ENCODE measurements at places on chromosomes 7 and 10.

DNA sequence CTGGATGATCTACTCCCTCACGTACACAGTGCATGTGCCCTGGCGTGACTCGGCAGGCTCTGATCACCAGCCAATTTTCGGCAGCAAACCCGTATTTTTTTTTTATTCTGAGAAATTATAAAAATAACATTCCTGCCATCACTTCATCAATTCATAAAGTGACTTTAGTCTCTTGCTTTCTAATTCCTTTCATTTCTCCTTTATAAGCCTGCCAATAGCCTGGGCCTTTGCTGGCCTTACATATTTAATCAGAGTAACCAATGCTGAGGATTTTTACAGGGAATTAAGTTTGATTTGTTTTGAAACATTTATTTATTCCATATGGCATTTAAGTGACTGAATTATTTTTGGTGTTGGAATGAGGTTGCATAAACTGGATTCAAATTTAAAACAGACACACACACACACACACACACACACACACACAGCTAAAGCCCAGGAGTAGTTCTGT lies 140.8 kb downstream of the ETV1 start:
- DNase-seq, result no peak

DNA sequence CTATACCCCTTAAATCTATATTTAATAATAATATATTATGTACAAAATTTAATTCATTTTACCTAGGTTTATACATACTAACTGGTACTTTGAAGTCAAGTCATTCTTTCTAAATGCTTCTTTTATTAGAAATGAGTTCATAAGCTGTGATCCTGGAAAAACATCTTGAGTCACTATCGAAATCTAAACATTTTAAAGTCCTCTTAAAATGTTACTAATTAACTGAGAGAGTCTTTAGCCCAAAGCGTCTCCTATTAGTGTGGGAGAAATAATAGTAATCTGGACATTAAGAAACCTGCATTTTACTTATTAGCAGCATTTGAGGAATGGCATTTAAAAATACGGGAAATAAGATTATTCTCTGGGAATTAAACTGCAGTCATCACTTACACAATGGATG lies 142.7 kb downstream of the CTNNA3 start:
- no peak for DNase-seq

DNA sequence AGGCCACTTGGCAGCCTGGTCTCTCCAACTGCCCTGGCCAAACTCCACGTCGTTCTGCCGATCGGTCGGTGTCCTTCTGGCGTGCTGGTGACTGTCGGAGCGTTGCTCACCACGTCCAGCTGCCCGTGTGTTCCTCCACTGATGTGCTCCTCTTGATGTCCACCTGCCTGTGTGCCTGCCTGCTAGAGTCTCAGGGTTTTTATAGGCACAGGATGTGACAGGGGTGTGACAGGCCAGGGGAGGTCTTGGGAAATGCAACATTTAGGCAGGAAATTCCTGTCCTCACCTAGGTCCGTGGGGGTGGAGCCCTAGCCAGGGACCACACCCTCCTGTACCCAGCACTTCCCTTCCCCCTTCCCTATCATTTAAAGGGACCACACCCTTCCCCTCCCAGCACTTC lies 25.2 kb upstream of the CFAP46 start:
- no peak for DNase-seq

- no peak for DNase-seq
Measured at GRCh38 chr10:77036993-77037734, 600.4 kb downstream of the KCNMA1 start.

GRCh38 chr10:80407812-80408241 lies 524 bp upstream of the PRXL2A start:
- DNase-seq, result peak; percentile 56

GRCh38 chr7:120539321-120539720 lies 266.3 kb downstream of the KCND2 start:
- no peak for DNase-seq

DNA sequence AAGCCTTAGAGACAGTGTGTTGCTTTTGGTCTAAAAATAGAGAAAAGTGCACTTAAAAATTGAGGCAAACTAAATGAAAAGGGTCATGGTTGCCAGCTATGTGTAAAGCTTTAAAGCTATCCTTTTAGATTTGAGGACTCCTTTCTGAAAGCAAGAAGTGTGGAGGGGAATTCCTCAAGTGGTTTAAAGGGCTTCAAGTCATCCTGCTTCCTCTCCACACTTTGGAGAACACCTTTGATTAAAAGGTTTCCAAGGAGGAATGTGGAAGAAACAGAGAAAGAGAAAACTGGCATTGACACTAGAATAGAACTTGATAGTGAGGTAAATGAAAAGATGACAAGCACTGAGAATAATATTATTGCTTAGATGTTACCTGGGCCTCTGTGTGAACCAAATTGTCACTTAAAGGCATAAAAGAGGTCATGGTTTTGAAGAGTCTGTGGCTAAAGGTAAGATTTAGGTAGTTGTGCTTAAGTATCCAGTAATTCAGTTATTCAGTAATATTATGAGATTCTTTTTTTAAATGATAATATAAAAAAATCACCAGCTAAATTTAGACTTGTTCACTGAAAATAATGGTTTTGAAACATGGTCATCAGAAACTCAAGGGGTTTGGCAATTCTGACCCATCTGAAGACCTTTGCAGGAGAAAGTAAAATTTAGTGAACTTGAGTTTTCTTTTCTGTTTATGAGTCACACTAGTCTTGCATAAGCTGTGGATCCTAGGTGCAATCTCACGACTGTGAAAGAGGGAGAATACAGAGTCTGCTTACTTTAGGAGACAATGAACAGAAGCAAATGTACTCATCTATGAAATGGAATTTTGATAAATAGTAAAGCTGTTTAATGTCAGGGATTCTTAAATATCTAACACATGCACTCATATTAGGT lies 466.0 kb downstream of the KIF20B start:
- DNase-seq, result no peak

DNA sequence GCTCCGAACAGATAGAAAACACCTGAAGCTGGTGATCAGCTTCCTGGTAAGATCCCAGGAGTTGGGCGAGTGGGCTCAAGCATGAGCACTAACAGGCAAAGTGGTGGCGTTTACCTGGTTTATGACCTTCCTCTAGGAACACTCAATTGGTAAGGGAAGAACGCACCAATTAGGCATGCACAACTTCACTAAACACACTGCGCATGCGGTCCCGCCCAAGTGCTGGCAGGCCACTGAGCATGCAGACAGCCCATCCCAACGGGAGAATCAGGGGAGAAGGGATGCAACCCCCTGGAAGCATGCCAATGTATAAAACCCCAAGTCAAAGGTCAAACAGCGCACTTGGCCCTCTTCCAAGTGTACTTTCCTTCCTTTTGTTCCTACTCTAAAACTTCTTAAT lies 70.4 kb downstream of the LYZL2 start:
- DNase-seq, result no peak

DNA sequence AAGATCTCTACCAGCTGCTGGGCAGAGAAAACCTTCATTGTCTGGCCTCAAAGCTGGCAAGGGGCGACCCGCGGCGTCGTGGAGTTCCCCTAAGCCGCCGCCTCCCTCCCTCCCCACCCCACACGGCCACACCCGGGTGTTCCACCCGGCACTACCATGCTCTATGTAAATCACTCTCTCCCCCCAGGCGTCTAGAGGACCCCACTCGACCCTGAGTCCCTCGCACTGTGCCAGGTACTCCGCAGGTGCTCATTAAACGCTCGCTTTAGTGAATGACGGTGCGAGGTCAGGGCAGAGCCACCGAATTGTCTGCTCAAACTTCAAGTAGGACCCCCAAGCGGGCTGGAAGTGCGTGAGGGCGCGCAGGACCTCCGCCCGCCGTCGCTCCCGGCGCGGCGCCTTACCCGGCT lies 628 bp downstream of the PARP12 start:
- peak; percentile 13 for DNase-seq

DNA sequence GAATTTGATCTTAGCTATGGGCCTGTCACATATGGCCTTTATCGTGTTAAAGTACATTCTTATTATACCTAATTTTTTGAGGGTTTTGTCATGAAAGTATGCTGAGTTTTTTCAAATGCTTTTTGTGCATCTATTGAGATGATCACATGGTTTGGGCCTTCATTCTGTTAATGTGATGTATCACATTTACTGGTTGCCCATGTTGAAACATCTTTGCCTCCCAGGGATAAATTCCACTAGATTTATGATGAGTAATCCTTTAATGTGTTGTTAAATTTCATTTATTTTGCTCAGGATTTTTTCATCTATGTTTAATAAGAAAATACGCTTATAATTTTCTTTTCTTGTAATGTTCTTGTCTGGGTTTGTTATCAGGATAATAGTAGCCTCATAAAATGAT lies 442.0 kb downstream of the MDFIC start:
- no peak for DNase-seq

- no peak for DNase-seq
Measured at GRCh38 chr10:30944005-30944404, 87.7 kb downstream of the ZNF438 start.

GRCh38 chr10:24352399-24352798 lies 143.5 kb downstream of the KIAA1217 start:
- no peak for DNase-seq

GRCh38 chr7:20079080-20079479 lies 138.1 kb downstream of the MACC1 start:
- no peak for DNase-seq

- no peak for DNase-seq
Measured at GRCh38 chr7:138478499-138478908, 18.4 kb downstream of the TRIM24 start.

DNA sequence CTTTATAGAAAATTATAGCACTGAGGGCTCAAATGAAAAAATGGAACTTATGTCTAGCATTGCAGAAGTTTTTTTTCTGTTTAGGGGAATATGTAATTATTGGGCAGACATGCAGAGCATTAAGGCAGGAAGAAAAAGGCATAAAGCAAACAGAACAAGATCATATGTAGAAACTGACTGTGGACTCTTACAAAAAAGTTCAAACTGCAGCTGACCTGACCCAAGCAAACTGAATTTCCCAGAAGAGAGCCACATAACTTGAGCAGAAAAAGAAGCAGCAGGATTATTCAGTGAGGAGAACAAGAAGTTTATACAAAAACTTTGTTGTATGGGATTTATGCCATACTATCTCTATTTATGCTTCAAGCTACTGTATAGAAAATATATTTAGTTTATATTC lies 250.9 kb downstream of the PHF14 start:
- DNase-seq, result no peak

DNA sequence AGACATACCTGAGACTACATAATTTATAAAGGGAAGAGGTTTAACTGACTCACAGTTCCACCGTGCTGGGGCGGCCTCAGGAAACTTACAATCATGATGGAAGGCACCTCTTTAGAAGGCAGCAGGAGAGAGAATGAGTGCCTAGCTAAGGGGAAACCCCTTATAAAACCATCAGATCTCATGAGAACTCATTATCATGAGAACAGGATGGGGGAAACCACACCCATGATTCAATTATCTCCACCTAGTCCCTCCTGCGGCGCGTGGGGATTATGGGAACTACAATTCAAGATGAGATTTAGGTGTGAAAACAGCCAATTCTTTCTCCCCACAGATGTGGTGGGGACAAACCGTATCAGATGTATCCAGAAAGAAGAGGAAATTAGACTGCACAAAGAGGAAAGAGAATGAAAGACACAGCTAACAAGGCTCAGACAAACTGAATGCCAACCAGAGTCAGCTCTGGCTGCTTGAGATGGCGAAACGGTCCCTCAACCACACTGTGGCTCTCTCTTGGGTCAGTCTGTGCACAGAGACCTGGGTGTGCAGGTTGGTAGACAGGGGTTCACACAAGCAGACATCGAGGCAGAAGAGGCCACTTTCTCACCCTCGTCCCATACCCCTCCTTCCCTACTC lies 375.6 kb downstream of the SFMBT2 start:
- DNase-seq, result peak; percentile 53

GRCh38 chr7:21971780-21972396 lies 26.2 kb upstream of the CDCA7L start:
- DNase-seq, result no peak

DNA sequence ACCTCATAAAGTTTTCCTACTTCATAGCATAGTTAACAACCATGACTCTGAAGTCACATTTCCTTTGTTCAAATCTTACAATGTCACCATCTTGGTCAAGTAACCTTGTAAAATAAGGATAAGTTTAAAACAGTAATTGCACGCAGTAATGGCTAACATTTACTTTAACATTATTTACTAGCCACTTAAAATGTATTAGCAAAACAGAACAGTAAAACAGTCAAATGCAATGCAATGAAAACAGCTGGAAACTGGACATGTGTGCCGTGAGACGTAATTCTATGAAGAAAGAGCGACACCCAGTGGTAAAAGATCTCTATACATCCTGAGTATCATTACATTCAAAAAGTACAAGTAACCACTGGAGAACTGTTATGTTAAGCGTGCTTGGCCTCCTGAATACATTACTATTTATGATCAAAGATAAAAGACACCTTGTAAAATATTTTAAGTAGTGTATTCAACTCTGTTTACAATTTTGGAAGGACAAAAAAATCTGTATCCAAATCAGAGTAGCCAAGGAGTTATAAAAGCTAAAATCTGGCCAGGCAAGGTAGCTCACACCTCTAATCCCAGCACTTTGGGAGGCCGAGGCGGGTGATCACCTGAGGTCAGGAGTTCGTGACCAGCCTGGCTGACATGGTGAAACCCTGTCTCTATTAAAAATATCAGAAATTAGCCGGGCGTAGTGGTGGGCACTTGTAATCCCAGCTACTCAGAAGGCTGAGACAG lies 27.2 kb downstream of the ATE1 start:
- DNase-seq, result peak; percentile 4

DNA sequence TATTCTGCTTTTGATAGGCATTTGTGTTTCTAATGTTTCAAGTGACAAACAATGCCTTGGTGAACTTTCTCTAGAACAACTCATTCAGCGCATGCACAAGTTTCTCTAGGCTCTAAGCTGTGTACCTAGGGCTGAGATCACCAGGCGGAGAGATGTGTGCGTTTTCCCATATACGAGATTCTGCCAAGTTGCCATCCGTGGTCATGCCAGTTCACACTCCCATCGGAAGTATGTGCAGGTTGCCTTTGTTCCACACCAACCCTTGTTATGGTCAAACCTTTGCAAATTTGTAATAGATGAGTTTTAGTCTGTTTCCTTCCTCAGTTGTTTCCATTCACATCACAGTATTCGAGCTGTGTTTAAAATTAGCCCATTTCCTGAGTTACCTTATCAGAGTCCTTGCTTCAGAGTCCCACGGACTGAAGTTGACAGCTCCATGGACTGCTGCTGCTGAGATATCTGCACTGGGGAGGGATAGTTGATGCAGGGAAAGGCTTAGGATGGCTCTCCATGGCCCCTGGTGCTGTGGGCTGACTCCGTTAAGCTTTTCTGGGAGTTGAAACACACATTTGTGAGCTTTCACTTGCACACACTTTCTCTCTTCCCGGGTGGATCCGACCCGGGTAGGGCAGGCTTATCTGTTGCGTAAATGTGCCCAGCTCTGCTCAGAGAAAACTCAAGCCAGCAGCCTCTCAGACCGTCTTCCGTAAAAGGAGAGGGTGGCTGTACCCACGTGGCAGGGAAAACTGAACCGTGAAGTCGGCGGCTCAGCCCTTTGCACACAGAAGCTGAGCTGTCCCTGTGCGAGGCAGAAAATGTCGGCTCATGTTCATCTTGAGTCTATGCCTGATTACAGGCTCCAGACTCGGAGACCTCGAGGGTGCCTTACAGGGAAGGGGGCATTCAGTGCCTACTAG lies 49.4 kb downstream of the HK1 start:
- DNase-seq, result peak; percentile 35

Data from activated CD4-positive, alpha-beta T cell treated with anti-CD3 and anti-CD28 coated beads, Interleukin-2, amount 50 U/mL, for 24 hours (primary cell).